ENCODE measurements at places on chromosomes 5 and 9.

DNA sequence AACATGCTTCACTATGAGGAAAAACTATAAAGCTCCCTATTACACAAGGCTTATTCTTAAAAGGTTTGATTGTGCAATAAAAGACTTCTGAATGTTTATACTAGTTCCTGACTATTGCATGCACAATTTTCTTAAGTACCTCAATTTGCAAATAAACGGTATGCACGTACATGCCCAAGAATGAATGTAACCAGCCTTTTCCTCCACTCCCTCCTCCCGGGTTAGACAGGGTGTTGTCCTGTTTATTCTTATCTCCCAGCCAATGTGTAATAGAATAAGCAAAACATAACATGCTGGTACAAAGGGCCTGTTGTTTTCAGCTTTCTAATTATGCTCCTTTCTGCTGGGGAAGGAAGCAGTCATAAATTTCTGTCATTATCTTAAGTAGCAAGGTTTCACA lies 79.1 kb downstream of the AOPEP start:
- peak; percentile 89 for DNase-seq

DNA sequence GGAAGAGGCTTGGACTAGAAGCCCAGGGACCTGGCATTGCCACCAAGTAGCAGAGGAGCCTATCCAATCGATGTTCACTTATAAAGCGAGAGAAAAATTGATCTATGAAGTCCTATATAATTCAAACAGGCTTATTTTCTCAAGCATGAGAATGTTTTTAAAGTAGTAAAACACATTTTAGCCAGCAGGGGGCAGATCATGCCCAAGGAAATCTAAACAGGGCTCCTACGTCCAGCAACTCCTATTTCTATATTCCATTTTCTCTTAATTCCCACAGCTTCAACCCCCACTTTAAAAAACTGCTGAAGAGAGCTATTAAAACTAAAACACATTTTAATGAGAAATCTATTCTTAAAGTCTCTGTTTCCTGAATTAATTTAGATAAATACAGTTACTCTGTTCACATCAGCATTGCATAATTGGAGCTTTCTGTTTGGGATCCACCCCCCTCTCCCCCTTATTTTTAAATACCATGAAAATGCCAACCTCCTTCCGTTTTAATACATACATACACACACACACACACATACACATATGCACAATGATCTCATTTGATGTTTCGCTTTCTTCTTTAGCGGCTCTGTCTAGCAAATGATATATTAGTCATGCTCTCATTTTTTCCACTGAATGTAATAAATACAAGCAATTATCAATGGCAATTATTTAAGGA lies 144.9 kb downstream of the MYO10 start:
- DNase-seq = peak; percentile 52

- no peak for DNase-seq
These were observed 35.8 kb downstream of the ZCCHC7 start for GRCh38 chr9:37156205-37156604.

DNA sequence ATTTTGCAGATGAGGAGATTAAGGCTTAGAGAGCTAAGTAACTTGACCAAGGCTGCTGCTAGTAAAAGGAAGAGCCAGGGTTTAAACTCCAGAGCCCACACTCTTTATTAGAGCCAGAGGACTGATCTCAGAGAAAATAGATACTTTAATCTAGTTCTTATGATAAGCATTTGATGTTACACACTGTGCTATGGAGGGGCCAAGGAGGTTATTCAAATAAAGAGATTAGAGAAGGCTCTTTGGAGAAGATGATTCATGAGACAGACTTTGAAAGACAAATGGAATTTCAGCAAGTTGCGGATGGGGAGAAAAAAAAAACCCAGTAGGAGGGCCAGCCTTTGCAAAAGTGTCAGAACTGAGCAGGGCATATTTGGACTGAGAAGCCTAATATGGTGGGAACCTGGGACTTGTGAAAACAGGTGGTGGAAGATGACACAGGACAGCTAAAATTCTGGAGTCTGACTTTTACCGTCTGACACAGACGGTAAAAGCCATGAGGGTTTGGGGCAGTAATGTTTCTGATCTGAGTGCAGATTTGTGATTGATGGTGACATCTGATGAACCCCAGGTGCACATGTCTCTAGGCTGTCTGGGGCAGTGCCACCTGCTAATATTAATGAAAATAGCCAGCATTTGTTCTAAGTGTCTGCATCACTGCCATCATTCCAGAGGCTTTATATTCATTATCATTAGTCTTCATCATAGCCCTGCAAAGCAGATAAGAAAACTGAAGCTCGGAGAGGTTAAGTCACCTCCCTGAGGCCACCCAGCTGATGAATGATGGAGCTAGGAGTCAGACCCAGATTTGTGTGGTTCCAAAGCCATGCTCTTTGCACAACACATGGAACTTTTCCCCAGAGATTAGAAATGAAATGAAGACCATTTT lies 65.3 kb upstream of the CXCL14 start:
- no peak for DNase-seq

DNA sequence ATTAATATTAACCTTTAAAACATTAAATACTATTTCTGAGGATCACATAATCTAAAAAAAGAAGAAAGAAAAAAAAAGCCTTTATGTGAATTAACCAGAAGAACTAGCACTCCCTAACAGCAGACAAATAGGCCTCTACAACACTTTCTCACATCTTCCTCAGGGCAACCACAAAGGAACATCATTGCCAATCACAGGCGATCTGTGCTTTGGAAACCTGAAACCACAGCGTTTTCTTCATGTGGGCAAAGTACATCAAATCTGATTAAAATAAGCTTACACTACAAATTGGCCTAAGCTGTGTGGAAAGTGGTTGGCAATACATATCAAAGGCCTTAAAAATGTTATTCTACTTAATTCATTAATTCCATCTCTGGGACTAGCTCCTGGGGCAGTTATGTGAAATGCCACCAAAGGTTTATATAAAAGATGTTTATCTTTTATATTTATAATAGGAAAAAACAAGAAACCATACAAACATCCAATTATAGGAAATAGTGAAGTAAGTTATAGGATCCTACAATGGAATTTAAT lies 184.8 kb upstream of the TBCA start:
- no peak for DNase-seq

DNA sequence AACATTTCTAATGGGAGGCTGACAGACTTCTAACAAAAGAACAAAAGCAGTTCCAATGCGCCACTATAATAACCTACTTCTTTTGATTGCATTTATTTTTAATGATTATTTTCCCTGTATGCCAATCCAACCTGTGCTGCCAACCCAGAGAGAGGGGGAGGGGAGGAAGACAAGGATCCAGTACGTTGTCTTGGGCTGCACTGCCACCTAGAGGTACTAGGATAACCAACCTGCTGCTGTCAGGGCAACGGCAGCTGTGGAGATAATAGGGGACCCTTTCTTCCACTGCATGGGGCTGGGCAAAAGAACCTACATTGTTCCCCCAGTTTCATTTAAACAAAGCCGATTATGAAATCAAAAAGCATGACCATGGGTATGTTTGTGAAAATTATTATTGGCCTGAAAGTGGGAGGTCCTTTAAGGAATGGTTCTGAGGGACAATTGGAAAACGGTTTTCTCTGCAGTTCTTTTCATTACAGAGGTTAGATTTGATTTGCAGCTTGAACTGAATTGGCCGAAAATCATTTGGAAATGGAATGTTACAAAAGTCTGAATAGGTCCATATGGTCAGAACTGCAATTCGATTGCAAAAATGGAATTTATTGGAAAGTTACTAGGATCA lies 101.3 kb downstream of the RASEF start:
- DNase-seq = peak; percentile 77

DNA sequence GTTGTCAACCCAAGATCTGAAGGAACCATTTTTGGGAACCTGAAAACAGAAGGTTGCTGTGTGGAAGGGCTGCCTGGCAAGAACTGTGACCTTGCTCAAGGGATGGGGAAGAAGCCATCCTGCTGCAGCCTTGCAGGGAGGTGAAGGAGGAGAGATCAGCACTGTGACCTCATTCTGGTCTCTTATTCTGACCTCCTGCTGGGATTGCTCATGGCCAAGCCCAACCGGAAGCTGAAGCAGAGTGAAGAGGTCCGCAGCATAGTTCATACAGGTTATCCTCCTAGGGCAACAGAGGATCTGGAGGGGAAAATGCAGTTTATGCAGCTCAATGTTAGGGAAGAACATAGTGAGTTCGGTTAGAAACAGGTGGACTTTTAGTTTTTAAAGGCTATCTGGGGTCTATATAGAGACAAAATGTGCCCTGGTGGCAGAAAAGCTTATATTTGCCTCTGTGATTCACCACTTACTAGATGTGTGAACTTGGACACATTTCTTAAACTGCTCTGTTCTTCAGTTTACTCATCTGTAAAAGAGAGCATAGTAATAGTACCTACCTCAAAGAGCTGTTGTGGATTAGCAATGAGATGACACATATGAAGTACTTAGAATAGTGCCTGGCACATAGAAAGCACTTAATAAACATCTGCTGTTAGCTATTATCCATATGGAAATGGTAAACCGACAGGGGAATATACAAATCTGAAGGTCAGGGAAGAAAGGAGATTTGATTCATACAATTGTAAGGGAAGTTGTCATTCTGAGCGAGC lies 57.9 kb upstream of the BNC2 start:
- peak; percentile 6 for DNase-seq

DNA sequence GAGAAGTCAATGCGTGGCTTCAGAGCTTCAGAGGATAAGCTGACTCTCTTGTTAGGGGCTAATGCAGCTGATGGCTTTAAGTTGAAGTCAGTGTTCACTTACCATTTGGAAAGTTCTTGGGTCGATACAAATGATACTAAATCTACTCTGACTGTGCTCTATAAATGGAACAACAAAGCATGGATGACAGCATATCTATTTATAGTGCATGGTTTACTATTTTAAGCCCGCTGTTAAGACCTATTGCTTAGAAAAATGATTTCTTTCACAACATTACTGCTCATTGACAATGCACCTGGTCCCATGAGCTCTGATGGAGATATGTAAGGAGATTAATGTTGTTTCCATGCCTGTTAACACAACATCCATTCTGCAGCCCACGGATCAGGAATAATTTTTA lies 435.7 kb downstream of the MAT2B start:
- no peak for DNase-seq

DNA sequence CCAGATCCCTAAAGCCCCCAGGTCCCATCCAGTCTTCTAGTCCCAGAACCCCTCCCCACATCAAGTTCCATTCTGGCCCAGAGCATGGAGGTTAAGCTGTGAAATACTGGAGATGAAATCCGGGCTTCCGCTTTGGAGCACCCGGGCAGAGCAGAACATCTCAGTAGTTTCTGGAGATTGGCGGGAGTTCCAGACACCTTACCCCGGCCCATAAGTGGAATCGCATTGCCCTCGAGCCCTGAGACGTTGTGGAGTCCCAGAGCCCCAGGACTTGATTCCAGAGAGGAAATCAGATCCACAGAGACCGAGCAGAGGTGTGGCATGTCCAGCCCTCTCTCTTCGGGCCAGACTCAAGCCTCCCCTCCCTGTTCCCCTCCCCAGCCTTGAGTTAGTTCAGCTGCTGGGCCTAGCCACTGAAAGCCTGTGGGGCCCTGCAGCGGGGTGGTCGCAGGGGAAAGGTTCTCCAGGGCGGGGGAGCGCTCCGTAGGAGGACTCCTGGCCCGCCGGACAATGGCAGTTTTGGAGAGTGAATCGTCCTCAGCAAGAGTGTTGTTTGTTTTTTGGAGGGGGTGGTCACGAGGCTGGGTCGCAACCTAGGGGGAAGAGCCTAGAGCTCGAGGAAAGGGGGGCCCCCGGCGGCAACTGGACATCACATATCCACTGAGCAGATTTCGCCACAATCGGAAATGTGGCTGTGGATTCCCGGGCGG lies 1.0 kb upstream of the PAX5 start:
- DNase-seq = no peak

DNA sequence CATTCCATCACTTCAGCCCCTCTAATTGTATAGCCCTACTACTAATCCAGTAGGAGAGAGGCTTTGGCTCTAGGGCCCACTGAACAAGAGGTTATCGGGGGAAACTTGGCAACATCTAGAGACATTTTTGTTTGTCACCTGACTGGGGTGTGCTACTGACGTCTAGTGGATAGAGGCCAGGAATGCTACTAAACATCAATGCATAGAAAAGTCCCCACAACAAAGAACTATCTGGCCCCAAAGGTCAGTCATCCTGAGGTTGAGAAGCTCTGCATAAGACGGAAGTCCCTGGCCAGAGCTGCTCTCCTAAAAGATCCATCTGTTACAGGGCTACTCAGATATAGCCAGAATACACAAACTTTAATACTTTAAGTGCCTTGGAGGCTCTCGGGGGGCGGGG lies 570.6 kb upstream of the KLF4 start:
- DNase-seq = no peak

DNA sequence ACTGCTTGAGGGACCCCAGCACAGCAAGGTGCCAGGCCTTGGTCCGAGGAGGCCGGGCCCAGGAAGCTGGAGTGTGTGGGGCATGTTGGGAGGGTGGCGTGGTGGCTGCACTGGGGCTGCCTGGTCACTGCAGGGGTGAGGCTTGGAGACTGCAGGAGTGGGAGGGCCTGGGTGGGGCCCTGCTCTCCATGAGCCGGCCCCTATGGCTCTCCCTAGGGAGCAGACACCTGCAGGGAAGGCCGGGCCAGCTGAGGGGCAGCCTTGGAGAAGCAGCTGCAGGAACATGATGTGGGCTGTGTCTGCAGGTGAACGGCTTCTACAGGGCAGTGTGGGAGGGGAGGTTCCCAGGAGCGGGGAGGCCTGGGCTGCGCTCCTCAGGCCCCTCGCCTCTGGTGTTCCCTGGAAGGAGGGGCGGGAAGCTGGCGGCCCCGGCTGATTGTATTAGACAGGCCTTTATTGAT lies 41.7 kb upstream of the TMEM250 start:
- no peak for DNase-seq

GRCh38 chr9:125611121-125611765 lies 95.8 kb downstream of the MAPKAP1 start:
- DNase-seq = no peak

DNA sequence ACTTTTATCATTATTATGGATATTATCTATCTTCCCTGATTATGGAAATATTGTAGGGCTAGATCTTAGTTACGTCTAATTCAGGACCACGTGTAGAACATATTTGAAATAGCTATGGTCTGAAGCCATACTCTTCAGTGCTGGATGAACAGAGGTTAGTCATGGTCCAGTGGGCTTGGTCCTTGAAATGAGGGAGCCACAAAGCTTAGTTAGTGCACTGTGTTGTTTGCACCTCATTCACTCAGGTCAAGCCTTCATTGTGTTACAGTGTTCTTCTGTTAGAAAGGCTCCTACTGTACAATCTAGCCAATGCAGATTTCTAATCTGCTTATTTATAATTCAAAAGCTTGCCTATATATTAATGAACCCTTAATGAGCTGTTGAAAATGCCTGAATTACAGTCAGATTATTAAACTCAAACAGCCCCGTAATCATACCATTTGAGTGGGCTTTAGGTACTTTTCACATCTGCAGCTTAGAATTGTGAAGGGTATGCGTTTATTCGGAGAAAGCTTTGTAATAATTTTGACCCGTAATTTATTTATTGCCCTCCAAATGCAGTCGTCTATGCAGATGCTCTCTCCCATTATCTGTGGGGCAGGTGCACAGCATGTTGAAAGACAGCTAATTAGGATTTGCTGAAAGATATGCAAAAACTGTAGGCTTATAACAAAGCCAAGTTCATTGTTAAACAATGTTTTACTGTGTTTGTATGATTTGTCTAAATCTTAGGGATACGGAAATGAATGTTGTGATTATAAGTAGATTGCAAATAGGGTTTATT lies 164.9 kb downstream of the PBX3 start:
- no peak for DNase-seq
